Activated CD4-positive, CD25-positive, alpha-beta regulatory T cell (primary cell): ENCODE measurements at places on chromosomes 2 and 18.

GRCh38 chr2:226904592-226904991 is 68.7 kb downstream of the RHBDD1 start:
- DNase-seq = no peak

DNA sequence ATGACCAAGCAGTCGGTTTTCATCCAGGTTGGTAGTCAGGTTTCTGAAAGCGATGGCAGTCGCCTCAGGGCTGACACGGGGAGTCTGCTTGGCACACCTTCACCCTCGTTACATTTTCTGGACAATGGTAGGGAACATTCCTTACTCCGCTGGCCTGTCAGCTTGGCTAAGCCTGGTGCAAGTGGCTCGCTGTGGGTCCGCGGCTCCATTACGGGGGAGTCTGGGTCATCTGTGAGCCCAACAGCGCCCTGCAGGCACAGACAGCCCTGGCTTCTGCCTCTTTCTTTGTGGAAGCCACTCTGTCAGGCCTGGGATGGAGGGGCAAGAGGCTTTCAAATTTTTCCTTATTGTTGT is 95.6 kb downstream of the HDAC4 start:
- no peak for DNase-seq

DNA sequence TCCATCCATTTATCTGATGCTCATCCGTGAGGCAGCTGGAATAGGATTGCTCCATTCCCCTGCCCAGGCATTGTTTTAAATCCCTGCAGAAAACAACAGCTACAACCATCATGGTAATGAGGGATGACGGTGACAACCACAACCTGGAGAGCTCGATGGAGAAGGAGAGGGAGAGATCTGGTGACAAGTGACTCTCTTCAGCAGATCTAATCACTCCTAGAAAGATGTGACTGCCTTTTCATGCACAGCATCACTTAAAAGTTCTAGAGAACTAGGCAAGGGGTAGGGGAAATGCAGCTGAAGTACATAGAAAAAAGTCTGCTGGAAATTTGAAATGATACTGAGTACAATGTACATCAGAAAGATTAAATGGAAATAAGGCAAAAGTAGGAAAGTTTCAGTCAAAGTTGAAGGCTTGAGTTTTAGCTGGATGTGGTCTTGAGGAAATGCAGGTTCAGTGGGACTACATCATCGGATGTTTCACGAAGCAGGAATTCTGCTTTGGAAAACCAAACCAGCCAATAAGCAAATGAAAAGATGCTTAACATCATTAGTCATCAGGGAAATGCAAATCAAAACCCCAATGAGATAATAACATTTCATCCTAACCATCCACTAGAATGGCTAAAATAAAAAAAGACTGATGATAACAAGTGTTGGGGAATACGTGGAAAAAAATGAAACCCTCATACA is 6.8 kb upstream of the ARHGAP25 start:
- DNase-seq = no peak

DNA sequence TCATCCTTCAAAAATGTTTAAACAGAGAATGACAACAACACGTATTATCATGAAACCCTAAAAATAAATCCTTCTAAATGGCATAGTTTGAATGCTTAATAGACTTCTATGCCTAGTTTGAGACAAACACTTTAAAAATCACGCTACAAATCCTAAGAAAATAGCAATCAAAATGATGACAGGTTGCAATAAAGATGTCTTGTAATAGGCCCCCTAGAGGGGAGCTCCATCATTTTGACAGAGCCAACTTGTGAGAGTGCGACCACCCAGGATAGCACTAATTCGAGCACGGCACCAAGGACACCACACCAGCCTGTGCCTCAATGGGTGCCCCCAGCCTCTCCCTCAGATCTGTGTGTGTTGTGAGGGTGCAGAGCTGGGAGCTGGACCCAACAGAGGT is 241.3 kb upstream of the PXDN start:
- DNase-seq = no peak

DNA sequence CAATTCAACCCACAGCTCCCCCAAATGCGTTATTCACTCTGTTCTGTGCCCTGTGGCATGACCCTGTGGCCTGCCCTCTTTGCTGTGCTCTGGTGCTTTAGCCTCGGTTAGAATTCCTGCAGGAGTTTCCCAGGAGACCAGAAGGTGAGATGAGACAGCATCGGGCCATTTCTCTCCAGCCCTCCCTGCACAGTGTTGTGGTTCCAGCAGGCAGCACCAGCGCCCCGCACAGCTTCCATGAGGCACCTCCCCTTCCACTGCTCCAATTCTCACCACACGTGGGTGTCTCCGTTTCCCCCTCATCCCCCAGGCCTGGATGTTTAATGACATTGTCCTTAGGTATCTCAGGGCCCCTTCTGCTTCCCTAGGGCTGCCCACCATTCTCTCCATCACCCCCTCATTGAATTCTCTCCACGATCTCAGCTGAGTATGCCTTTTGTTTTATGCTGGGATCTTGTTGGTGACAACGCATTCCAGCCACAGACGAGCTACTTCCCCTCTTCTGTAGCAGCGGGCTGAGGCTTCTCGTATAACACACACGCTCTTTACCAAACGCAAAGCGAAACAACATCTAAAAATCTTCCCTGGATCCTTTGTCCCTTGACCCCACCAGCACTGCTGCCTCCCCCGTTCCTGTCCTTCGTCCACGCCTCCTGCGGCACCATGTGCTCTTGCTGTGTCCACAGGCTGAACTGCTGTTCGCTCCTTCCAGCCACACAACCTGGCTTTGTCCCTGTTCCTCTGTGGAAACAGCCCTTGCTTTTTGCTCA is 35.1 kb downstream of the ACKR3 start:
- no peak for DNase-seq
